ENCODE measurements at places on chromosomes 7 and 10.
A peak's percentile ranks its signal among the peaks of the same experiment; 100 is the strongest.

DNA sequence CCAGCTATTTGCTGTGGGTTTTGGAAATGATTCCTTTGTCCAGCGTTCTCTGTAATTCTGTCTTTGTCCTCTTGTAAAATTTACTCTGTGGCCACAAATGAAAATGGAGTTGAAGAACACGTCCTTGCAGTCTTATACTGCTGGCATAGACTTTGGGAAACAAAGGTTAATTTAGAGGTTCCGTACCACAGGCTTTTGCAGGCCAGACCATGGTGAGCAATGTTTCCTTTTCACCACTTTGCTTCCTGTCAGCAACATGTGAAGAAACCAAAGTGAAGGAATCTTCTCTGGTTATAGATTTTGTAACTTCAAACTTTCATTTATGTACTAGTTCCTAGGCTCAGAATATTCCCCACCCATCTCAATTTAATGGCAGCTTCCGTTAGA lies 488.5 kb downstream of the MDFIC start:
- no peak for DNase-seq

- DNase-seq = no peak
These were observed 31.7 kb upstream of the LBX1 start for GRCh38 chr10:101260764-101261481.

DNA sequence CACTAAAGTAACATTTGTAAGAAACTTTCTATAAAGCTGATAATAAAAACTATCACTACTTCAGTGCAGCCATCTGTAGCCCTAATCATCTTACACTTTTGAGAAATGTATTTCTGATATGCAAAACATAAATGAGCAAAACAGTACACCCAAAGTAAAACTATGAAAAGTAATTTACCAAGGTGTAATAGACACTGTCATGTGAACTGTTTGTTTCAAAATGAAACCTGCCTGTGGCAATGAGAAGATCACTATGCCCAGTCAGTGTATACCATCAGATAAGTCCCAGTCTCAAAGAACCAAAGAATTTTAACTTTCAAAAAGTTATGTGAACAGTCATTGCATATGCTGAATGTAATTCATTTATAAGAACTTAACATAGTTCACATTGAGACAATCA lies 398.1 kb downstream of the CDC14C start:
- no peak for DNase-seq

GRCh38 chr7:69714886-69715576 lies 116.8 kb downstream of the AUTS2 start:
- no peak for DNase-seq

DNA sequence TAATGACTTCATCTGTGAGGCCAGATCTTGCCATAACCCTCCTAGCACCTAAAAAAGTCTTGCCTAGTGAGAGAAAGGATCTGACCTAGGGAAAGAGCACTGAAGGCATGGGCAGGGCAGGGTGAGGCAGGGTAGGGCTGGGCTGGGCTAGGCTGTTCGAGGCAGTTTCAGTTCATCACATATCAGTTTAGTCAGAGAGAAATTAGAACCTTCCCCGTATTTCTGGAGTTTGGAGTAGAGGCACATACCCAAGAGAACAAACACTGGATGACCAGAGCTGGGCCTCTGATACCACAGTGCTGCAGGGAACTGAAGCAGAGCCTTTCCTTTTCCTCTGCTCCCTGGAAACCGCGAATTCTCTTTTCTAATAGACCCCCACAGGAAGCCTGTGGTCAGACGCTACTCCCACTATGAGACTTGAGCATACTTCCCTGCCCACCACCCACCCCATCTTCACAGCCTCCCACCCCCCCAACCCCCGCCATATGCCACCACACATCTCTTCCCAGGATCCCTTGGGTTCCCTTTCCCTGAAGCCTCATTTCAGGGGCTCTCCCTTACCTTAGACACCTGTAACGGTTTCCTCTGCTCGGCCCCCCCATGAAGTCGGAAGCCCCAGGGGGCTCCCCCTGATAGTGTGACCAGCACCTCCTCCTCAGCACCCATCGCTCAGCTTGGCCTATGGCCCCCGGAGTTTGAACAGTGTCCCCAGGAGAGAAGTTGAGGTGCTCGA lies 406 bp downstream of the SYNPO2L start:
- DNase-seq = peak; percentile 64

DNA sequence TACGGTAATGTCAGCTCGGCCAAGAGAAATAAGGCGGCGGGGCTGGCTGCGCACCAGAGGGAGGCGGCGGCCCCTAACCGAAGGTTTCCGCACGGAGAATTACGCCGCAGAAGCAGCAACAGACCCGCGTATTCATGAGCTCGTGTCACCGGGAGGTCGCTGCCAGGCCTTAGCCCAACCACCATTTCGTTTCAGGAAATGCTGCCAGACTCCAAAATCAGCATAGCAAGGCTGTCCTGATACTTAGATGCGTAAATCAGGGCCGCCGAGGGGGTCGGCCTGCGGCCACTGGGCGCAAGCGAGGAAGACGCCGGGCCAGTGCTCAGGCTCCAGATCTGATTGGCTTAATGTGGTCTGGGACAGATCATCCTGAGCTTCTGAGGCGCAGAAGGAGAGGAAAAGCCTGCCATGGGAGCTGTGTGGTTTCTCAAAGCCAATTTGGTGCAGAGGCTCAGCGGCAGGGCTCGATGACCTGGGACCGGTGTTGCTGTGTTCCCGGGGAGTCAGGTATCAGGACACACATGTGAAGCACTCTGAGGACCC lies 247.9 kb downstream of the BAMBI start:
- DNase-seq = no peak

DNA sequence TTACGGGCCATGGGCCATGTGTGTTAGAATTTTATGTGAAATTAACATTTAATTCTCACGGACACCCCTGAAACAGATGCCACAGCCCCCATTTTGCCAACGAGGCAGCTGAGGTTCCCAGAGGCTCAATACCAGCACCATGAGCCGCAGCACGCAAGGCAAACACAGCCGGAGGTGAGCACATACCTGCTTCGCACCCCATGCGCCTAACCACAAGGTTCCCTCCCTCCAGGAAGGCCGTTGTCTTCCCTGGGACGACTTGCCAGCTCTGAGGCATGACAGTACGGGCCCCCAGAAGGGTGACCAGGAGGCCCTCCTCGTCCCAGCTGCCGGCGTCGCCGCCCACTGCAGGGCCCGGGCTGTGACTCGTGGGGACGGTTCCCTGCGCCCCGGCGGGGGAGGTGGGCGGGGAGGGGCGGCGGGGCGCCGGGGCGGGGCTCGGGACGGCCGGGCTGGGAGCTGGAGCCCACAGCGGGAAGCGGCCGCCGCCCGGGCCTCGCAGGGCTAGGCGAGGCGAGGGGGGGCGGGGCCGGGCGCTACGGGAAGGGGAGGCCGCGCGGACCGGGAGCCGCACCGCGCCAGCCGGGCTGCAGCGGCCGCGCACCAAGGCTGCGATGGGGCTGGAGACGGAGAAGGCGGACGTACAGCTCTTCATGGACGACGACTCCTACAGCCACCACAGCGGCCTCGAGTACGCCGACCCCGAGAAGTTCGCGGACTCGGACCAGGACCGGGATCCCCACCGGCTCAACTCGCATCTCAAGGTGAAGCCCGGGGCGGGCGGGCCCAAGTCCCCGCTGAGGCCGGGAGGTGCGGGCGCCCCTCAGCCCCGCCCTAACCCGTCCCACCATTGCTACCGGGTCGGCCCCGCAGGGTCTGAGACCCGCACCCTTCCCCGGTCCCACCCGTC lies at the start of gene CAV2:
TSS of gene CAV2 (plus strand) at position 571 of the 910 bp plus-strand sequence. CDS start at position 615, 44 bp downstream.
- peak; percentile 50 for DNase-seq

- DNase-seq = no peak
These were observed 285.7 kb downstream of the CRPPA start for GRCh38 chr7:16135658-16136057.

DNA sequence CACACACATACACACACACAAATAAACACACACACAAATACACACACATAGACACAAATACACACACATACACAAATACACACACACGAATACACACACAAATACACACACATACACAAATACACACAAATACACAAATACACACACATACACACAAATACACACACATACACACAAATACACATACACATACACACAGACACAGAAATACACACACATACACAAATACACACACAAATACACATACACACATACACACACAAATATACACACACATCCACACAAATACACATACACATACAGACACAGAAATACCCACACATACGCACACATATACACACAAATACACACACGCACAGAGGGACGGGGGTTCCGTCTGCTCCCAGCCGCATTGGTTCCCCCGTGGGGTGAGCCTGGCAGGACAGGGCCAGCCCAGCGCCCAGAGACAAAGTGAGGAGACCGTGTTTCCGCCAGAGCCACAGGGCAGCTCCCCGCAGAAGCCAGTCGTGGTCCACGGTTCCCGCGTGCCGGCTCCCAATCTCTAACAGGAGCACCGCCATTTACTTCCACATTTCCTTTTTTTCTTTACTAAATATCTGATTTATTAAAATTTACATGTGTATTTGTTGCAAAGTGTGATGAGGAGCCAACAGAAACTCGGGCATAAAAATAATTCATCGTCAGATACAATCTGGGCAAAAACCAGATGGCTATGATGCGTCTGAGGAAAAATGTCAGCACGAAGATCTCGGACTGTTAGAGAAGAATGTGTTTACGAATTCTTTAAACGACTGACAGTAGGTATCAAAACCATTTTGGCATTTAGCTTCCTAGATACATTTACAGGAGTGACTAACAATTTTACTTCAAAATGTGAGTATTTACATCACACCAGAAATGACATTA lies 3.1 kb upstream of the KNDC1 start:
- no peak for DNase-seq

GRCh38 chr10:50629495-50630122 lies 5.9 kb upstream of the SGMS1 start:
- no peak for DNase-seq

DNA sequence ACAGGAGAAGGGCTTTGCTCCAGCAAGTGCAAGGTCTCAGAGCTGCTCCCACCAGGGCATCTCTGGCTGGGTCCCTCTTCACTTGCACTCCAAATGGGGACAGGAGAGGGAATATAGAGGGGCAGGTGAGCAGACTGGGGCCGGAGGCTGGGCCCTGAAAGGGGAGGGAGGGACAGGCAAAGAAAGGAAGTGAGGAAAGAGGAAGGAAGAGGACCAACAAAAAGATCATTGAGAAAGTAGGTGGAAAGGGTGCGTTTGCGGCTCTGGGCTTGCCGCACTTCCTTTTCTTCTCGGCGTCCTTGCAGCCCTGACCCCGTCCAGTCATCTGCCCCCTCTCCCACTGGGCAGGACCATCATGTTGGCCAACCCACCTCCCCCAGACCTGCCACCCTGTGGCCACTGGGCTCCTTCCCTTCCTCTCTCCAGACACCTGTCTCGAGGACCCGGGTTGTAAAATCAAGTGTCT lies 14.0 kb downstream of the ITPRIP start:
- DNase-seq = no peak

- no peak for DNase-seq
These were observed 109.5 kb downstream of the PARP12 start for GRCh38 chr7:139953229-139953628.

- DNase-seq = no peak
These were observed 269.0 kb downstream of the SNX10 start for GRCh38 chr7:26560526-26561256.

- no peak for DNase-seq
These were observed 51.7 kb upstream of the FZD1 start for GRCh38 chr7:91212582-91212981.

- DNase-seq = peak; percentile 38
These were observed 565 bp downstream of the ATP5MK start for GRCh38 chr10:103395754-103396066.

GRCh38 chr7:74312418-74313028 lies 23.3 kb downstream of the CLIP2 start:
- DNase-seq = no peak

DNA sequence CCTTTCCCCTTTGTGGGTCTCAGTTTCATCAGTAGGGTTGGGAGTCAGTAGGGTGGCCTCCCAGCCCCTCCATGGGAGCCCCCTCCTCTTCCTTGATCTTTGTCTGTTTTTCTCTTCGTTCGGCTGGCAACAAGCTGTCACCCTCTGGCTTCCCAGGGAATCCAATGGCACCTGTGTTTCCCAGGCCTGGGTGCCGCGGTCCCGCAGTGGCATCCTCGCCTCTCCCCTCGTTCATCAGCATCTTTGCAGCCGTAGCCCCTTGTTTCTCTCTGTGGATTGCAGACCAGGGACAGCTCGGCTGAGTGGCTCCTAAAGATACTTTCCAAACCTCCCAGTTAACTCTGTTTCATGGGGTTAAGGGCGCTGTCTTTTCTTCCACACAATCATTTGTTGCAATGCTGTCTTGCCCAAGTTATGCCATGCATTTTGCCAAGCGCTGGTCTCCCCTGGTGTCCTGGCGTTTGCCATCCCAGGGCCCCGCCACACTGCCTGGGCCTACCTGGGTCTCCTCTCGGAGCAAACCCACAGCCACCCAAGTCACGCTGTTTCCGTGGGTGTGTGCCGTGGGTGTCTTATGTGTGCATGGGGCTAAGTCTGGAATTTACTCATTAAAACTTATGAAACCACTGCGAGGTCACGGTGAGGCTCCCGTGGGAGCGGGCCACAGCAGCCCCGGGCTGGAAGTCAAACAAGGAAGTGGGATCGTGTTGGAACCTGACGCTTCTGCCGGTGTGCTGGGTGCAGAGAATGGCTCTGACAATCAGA lies 189.4 kb upstream of the SHH start:
- no peak for DNase-seq

DNA sequence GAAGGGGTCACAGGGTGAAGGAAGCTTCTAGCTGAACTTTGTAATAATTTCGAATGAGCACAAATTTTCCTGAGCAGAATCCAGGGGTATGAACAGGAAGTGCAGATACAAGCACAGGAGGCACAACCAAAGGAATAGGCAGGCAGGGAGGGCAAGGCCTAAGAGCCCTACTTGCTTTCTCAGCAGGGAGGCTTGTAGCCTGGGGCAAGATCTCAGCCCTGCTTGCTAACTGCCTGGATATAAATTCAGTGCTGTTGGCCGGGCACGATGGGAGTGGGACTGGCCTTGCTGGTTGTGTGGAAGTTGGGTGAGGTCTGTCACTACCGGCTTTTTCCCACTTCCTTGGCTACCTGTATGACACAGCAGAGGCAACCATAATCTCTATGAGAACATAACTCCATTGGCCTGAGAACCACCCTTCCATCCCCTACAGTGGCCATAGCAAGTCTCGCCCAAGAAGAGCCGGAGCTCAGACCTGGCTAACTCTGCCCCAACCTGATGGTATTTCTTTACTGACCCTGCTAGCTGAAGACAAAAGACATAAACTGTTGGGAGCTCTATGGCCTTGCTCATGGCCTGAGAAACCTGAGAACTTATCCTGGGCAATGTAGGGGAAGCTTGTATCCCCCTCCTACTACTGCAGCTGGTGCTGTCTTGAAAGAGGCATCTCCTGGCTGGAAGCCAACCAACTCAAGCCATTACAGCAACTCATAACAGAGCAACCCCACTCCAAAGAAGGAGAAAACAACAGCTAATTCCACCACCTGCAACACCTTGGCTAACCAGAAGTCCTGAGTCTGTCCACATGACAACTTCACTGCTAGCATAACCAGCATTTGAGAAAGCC lies 27.6 kb downstream of the CLDN12 start:
- DNase-seq = no peak

- no peak for DNase-seq
These were observed 847 bp upstream of the SCIN start for GRCh38 chr7:12569673-12570072.

- DNase-seq = peak; percentile 42
These were observed 43.3 kb upstream of the CCDC71L start for GRCh38 chr7:106704000-106704840.

Measured in GM13976 (cell line).